ENCODE measurements at places on chromosomes 1 and 21. TPM values are rescaled to one million over a fixed set of nuclear protein-coding genes. Genes with fewer than 3 reads are reported as not detected.

- no peak overlapping the region for H3K4me3 ChIP-seq
- H3K27me3 ChIP-seq = no peaks in the 10 kb centered on the region
- no peaks in the 10 kb centered on the region for H3K4me1 ChIP-seq
- no peak for DNase-seq
- H3K27ac ChIP-seq = no peak overlapping the region
- no peaks in the 10 kb centered on the region for H3K36me3 ChIP-seq
Measured at GRCh38 chr1:4178501-4179113, 278.5 kb upstream of the C1orf174 start.

S100A14 gene
- total RNA-seq = 76.5 TPM

DNA sequence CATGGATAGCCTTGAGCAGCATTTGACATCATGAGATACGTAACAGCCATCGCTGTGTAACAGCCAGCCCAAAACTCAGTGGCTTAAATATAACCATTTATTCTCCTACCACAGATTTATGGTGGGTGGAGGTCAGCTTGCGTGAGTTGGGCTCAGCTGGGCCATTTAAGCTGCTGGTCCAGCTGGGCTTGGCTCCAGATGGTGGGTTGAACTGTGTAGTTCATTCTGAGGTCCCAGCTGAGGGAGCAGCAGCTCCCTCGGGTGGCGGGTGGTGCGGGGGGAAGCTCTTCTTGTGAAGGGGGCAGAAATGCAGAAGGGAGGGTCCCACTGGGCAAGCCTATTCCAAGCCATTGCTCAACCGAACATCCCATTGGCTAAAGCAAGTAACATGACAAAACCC lies 75.9 kb downstream of the IGSF21 start:
- H3K4me1 ChIP-seq = no peaks in the 10 kb centered on the region
- no peak for DNase-seq

GRCh38 chr1:81187635-81188034 lies 613.1 kb upstream of the ADGRL2 start:
- H3K4me1 ChIP-seq = no peaks in the 10 kb centered on the region
- H3K4me3 ChIP-seq = no peak overlapping the region
- no peak overlapping the region for H3K27ac ChIP-seq
- no peaks in the 10 kb centered on the region for H3K36me3 ChIP-seq

DNA sequence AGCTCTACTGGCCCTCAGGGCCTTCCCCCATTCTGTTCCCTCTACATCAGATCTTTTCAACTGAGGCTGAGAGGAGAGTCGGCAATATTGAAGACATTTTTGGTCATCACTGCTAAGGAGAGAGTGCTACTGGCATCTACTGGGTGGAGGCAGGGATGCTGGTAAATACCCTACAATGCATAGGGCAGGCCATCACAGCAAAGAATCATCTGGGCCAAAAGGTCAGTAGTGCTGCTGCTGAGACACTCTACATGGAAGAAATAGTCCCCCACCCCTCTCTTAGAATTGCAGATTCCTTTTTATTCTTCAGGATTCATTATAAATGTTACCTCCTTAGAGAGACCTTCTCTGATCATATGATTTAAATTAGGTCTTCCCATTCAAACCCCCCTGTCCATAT lies 94.3 kb downstream of the JAK1 start:
- H3K36me3 ChIP-seq = peaks cover 27% of the 10 kb centered on the region
- H3K4me1 ChIP-seq = no peaks in the 10 kb centered on the region
- no peak for DNase-seq
- H3K27me3 ChIP-seq = no peaks in the 10 kb centered on the region
- no peak overlapping the region for H3K27ac ChIP-seq

S100B gene
- 3.6 TPM for total RNA-seq

GRCh38 chr1:88731475-88732269 lies 47.6 kb downstream of the PKN2 start:
- no peak for DNase-seq
- peaks cover 8% of the 10 kb centered on the region for H3K4me1 ChIP-seq
- H3K27ac ChIP-seq = peak overlapping the region; percentile 32
- no peaks in the 10 kb centered on the region for H3K27me3 ChIP-seq
- peaks cover 6% of the 10 kb centered on the region for H3K36me3 ChIP-seq

DNA sequence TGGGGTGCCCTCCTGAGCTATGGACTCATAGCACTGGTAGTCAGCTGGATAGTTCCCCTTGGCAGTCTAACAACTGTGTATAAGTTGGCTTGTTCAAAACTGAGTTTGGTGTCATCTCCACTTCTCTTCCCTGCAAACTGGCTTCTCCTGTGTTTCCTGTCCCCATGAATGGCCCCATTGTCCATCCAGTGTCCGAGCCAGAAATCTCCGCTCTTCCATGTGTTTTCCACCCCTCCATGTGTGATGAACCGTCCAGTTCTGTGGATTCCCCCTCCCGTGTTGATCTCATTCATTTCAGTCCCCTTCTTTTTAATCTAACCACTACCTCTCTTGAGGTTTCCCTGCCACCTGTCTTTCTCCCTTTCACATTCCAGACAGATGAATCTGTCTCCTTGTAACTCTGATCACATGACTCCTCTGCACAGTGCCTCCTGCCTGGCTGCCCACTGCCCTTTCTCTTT lies 195.7 kb downstream of the ROR1 start:
- no peaks in the 10 kb centered on the region for H3K36me3 ChIP-seq
- no peak for DNase-seq
- peaks cover 3% of the 10 kb centered on the region for H3K4me1 ChIP-seq
- no peak overlapping the region for H3K4me3 ChIP-seq
- H3K27me3 ChIP-seq = no peaks in the 10 kb centered on the region

DNA sequence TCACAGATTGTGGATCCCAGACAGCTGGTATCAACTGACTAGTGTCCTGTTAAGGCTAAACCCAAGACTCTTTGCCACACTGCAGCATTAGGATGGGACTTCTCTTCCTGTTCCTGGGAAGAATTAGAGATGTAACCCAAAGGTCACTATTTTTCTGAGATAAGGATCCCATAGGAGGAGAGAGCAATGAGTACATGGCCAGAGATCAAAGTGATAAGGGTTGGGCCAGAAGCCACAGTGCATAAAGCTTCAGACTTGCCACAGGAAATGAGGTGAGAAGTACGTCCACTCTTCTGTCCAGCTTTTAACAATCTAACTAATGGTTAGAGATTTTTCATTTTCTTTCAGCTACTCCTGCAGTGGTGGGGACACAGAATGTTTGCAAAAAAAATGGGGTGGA lies at the start of gene HSD3B1:
Gene HSD3B1, plus strand, starts transcription at position 270 of the 400 bp plus-strand sequence. CDS start 267 bp downstream, outside the sequence.
- H3K4me1 ChIP-seq = no peaks in the 10 kb centered on the region
- no peak for DNase-seq
- H3K36me3 ChIP-seq = no peaks in the 10 kb centered on the region
- no peak within 1 kb of the TSS for H3K4me3 ChIP-seq

RAP1GAP gene
- 27.2 TPM for total RNA-seq

Data from upper lobe of left lung (tissue), 6 donors.